Cortex of kidney (tissue), 1 donor: ENCODE measurements at places on chromosomes 16 and 17.

GRCh38 chr16:73916829-73917594 is 379.6 kb upstream of the PSMD7 start:
- DNase-seq: no peak

- no peak for DNase-seq
These were observed 29.5 kb downstream of the WWOX start for GRCh38 chr16:78128913-78129312.

DNA sequence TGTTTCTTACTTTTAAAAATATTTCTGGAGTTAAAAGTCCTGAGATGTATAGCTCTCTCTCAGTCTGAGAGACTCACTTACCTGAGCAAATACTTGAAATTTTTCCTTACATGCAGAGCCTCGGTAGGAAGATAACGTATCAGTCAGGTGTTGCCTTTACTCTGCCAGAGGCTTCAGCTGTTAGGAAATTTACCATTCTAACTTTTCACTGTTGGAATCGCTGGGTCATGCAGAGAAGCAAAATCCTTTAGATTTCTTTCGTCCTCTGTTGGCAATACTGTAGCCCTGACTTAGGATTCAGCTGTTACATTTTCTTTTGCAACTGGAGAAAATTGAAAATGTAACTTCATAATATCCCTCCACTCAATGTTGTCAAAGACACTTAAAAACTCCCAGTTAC is 20.0 kb upstream of the KCNJ16 start:
- no peak for DNase-seq

DNA sequence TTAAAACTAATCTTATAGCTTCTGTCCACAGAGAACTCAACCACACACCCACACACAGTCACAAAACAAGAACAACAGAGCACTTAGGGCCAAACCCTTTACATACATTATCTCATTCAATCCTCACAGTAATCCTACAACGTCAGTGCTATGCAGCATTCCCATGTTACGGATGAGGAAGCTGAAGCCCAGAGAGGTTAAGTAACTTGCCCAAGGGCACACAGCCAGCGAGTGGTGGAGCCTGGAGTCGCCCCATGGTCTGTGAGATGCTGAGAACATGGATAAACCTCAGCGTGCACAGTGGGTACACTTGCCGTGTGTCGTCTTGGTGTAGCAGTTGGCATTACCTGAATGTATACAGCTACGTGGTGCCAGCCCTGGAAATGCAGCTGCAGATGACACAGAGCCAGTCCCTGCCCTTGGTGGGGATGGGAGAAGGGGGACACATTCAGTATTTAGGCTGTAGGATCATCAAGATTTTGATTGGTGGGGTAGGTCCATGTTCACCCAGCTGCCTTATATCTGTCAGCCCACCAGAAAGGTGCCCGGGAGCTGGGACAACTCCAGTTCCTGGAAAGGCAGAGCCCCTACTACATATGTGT is 177.0 kb downstream of the IRF8 start:
- no peak for DNase-seq

GRCh38 chr17:57355090-57355859 is 99.0 kb downstream of the MSI2 start:
- no peak for DNase-seq

DNA sequence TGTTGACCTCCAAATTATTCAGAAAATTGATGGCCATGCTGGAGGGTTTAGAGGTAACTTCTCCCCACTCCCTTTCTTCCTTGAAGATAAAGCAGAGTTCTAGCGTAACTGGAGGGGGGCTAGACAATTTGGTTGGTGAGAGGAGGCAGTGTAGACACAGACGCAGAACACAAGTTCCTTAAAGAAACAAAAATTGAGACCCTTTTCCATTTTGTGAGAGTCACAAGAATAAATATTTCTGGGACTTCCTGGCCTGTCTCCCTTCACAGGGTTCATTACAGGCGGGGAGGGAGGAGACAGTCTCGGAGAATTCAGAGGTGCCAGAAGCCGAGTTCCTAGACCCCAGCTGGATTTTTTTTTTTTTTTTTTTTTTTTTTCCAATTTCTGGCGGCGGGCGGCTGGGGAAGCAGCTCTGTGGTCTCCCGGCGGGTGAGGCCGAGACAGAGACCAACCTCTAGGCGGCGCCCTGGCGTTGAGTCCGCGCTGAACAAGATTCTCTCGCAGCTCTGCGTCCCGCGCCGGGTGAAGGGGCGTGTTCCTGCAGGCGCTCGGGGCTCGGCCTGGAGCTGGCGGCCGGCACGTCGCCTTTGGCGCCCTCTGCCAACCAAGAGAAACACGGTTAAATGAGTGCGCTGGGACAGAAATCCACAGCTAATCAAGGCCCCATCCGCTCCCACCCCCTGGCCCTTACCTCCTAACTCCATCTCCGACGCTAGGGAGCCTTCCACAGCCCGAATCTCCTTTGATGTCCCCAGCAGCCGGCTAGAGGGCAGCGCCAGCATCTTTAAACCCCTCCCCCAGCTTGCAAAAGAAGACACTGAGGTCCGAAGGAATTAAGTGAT is 10.2 kb upstream of the HOXB9 start:
- DNase-seq: no peak

- DNase-seq: no peak
These were observed 189.3 kb downstream of the AATF start for GRCh38 chr17:37137906-37138514.

DNA sequence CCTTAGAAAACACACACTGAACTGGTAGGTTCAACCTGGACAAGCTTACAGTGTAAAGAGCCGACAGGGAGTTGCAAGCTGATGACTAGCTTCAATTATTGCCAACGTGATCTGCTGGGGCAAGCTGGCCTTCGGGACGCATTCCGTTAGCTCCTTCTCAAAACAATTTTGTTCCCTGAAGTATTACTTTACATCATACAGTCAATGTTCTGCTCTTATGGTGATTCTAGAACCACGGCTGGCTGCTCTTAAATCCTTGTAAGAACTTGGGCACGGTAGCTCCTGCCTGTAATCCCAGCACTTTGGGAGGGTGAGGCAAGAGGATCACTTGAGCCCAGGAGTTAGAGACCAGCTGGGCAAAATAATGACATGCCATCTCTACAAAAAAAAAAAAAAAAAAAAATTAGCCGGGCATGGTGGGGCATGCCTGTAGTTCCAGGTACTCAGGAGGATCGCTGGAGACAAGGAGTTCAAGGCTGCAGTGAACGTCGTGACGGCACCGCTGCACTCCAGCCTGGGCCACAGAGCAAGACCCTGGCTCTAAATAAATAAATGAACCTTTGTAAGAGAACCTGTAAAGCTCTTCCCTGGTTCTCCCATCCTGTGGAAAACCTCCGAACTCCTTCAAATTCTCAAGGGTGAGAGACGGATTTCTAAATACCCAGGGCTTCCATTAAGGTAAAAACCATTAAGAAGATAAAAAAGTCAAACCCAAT is 2.0 kb downstream of the CDIP1 start:
- DNase-seq: no peak

GRCh38 chr17:49557312-49558024 is 18.2 kb upstream of the NXPH3 start:
- no peak for DNase-seq

DNA sequence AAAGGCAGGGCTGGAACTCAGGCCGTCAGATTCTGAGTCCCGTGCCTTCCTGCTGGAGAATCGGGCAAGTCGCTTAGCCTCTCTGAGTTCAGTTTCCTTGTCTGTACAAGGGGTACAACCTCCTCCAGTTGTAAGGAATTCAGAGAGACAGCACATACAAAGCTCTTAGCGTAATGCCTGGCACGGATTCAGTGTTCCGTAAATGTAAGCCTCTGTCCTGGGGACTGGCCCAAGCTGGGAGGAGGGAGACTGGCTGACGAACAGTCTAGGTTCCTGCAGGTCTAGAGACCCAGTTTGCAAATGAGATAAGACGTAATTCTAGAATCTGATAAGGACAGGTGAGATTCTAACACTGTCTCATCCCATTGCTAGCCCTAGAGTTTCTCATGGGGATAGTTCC is 9.9 kb downstream of the METTL22 start:
- DNase-seq: no peak

DNA sequence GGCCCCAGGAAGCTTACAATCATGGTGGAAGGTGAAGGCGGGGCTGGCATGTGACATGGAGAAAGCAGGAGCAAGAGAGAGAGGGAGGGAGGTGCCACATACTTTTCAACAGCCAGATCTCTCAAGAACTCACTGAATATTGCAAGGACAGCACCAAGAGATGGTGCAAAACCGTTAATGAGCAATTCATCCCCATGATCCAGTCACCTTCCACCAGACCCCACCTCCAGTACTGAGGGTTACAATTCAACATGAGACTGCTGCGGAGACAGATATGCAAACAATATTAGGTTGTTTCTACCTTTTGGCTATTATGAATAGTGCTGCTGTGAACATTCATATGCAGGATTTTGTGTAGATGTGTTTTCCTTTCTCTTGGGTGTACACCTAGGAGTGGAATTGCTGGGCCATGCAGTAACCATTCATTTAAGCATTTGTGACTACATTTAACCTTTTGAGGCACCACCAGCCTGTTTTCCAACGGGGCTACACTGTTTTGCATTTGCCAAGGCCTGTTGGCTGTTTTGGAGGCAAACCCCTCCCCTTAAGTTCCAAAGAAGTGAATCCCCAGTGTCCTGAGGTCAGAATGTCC is 28.8 kb downstream of the PLCG2 start:
- DNase-seq: no peak

- no peak for DNase-seq
These were observed 32.1 kb downstream of the CCDC40 start for GRCh38 chr17:80068301-80069222.

- no peak for DNase-seq
These were observed 56.5 kb upstream of the CIBAR2 start for GRCh38 chr16:85168732-85169256.

GRCh38 chr17:14330492-14330962 is 29.6 kb downstream of the HS3ST3B1 start:
- DNase-seq: no peak

DNA sequence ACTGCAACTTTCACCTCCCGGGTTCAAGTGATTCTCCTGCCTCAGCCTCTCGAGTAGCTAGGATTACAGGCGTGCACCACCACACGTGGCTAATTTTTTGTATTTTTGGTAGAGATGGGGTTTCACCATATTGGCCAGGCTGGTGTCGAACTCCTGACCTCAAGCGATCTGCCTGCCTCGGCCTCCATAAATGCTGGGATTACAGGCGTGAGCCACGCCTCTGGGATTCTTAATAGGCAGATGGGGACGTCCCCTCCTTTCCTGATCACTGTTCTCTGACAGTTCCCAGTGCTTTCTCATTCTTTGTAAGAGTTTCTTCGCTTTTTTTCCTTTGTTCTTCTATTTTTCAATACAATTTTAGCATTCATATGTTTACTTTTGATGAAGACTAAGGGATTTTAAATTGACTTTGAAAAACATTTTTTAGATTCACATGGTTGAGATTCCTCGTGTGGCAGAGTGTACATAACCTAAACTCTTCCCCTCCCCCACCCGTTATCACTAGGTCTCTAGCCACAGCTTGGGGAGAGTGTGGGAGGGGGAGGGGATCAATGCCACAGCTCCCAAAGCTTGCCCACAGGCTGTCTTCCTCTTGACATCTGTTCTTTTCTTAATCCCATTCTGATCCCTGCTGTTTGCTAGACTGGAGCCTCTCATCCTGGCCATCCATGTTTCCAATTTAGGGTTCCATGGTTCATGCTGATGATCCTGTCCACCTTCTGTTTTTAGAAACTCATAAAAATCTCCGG is 11.0 kb downstream of the ADORA2B start:
- DNase-seq: no peak

GRCh38 chr17:37338847-37339246 is 36.9 kb upstream of the C17orf78 start:
- no peak for DNase-seq

DNA sequence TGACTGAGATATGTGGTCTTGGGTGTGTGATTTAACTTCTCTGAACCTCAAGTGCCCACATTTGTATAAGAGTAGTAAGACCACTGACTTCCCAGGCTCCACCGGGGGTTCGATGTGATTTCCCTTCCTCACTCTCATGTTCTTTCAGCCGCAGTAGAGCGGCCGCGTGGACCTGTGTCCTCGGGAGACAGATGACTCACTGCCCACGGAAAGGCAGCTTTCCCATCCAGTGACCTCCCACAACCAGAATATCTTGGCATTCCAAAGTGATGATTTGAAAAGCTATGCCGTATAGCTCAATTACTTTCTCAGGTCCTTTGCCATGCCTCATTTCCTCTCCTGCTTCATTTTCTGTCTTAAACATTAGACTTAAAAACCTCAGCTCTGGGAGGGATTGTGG is 73.6 kb downstream of the IL21R start:
- DNase-seq: no peak

GRCh38 chr16:89242795-89243200 is 25.3 kb downstream of the ZNF778 start:
- no peak for DNase-seq

DNA sequence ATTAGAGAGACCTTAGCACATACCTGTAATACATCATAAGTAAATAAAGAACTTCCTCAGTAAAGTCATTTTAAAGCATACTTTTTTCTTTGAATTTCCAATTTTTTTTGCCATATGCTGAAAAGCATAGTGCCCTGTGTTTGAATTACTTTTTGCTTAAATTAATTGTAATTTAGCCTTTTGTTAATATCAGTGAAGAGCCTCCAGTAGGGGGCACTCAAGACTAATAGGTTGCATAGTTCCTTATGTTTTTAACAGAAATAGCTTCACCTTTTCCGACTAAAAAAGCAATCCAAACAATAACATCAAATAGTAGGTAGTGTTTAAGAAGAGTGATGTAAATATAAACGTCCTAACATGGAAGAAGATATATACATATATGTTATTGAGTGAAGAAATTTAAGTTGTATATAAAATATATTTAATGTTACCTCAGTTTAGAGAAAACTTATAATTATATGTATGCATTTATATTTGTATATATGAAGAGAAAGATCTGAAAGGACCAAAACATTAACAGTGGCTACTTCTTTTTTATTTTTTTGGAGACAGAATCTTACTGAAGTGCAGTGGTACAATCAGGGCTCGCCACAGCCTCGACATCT is 18.6 kb downstream of the RAD51C start:
- no peak for DNase-seq

- no peak for DNase-seq
These were observed 6.5 kb upstream of the CCL2 start for GRCh38 chr17:34248511-34249024.

GRCh38 chr17:76833747-76834146 is 34.5 kb upstream of the MGAT5B start:
- no peak for DNase-seq

DNA sequence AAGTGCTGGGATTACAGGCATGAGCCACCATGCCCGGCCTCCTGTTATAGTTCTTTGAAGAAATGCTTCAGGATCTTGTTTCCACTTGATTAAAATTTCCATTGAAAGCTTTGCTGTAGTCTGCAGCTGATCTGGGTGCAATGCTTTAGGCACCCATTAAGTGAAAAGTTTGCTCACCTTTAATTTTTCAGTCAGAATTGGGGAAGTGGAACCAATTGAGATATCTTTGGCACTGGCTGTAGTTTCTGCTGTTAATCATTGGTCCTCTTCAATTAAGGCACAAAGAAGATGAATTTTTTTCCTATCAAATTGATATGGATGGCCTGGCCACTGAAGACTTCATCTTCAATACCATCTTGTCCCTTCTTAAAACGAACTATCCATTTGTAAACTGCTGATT is 336.1 kb upstream of the TBX2 start:
- DNase-seq: no peak

- DNase-seq: no peak
These were observed 1.7 kb upstream of the CYTH1 start for GRCh38 chr17:78783711-78784324.

- DNase-seq: no peak
These were observed 23.0 kb upstream of the EFCAB13 start for GRCh38 chr17:47300718-47301117.
